ENCODE measurements at places on chromosomes 5 and 9. TPM values are rescaled to one million over a fixed set of nuclear protein-coding genes. Genes with fewer than 3 reads are reported as not detected.

CAST gene
- 54.4 TPM for polyA plus RNA-seq

TLX3 gene
- not detected for polyA plus RNA-seq

SPIN1 gene
- polyA plus RNA-seq, result 11.3 TPM

SARDH gene
- not detected for polyA plus RNA-seq

SV2C gene
- not detected for polyA plus RNA-seq

ABO gene
- not detected for polyA plus RNA-seq

SMIM32 gene
- not detected for polyA plus RNA-seq

DNA sequence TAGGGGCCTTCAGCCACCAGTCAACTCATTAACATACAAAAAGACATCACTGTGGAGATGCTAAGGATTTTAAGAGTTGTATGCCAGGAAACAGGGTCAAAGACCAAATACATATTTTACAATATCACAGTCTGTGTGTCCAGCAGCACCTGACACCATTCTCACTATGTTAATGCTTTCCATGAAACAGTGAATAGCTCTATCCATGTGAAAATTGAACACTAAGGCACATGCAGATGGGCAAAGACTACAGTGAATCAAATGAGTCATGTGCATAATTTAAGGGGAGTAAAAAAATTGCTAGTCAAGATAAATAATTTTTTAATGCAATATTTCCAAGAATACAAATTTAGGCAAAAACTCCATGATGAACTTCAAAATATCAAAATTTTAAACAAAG, 7.6 kb upstream of the SPATA31E1 start:
- no peak for DNase-seq

GRCh38 chr5:151093476-151093889, 12.6 kb upstream of the TNIP1 start:
- DNase-seq, result peak; percentile 99

- DNase-seq, result no peak
Observed at GRCh38 chr5:175572886-175573285, 85.0 kb upstream of the HRH2 start.

DNA sequence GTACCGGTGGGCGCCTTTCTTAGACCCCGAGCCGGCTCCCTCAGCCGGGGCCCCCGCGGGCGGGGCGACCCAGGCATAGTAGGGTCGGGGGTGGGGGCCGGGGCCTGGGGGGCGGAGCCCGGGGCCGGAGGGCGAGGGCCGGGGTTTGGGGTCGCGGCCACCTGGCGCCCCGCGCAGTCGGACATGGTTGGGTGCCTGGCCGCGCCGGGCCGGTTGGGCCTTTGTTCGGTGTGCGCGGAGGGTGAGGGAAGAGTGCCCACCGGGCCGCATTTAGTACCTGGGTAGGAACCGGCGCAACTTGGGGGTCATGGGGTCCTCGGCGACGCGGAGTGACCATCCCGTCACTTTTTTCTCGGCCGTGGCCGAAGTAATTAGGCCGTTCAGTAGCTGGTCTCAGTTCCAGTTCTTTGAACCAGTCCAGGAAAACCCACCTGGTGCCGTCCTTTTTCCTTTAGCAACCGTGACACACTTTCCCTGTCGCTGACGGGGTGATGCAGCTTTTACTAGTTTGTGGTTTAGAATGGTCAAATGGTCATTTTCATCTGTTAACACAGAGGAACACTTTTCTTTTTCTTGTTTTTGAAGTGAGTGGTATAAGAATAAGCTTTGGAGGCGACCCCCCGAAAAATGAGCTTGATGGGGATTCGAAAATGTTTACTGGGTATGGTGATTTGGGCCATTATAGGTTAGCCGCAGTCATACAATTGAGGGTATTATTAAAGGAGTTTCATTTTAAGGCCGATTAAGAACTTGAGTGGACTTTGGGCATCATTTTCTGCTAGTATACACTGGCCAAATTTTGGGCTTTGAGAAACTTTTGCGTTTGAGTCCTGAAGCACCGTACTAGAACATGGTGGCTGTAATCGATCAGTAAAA, 589 bp downstream of the CKS2 start:
- DNase-seq, result peak; percentile 22

- no peak for DNase-seq
Observed at GRCh38 chr9:106779796-106780195, 83.2 kb upstream of the ZNF462 start.

GRCh38 chr9:105295986-105296385, 51.5 kb downstream of the SLC44A1 start:
- DNase-seq, result no peak

DNA sequence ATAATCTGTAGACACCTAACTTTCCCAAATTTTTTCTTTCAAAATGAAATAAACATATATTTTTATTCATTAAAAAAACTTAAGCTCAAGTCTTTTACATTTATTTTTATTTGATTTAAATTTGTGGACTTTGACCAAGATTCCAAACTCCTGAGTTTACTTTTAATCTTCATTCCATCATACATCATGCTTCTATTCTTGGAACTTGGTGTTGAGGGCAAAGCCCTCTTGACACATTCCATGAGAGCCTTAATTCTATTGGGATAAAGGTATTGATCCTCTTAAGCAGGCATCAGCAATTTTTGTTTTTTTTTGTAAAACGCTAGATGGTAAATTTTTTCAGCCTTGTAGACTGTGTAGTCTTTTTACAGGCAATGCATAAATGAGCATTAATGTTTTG, 53.6 kb downstream of the FBXO4 start:
- DNase-seq, result no peak

DNA sequence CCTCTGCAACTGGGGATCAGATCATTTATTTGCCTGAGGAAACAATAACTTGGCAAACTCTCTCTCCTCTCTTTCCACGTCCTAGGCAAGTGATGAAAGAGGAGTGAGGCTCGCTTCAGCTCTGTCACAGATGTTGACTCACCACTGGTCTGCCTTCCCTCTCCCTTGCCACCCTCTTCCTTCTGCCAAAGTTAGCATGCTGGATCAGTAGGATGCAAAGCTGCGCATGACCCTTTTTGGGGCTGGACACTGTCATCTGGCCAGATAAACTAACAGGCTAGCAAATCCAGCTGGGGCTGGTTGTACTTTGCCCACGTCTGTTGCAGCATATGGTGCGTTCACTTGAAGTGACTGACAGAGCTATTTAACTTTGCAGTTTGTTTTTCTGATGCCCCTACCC, 36.2 kb upstream of the SMARCA2 start:
- peak; percentile 13 for DNase-seq
